ENCODE measurements at places on chromosomes 4 and X.

GRCh38 chrX:97026406-97026805 is 142.7 kb downstream of the RPA4 start:
- DNase-seq, result no peak

DNA sequence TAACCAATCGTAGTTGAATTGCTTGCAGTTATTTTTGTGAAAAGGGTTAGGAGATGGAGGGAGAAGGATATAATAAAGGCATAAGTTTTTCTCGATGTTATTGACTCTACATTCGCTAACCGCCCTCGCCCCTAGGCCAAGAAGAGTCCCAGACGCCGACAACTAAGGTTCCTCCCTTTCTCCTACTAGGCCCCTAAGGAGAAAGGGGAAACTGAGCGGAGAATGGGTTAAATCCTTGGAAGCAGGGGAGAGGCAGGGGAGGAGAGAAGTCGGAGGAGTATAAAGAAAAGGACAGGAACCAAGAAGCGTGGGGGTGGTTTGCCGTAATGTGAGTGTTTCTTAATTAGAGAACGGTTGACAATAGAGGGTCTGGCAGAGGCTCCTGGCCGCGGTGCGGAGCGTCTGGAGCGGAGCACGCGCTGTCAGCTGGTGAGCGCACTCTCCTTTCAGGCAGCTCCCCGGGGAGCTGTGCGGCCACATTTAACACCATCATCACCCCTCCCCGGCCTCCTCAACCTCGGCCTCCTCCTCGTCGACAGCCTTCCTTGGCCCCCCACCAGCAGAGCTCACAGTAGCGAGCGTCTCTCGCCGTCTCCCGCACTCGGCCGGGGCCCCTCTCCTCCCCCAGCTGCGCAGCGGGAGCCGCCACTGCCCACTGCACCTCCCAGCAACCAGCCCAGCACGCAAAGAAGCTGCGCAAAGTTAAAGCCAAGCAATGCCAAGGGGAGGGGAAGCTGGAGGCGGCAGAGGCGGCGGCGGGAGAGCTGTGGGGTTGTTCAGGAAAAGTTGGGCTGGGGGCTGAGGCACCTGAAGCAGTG is 5.9 kb downstream of the ATOH1 start:
- DNase-seq, result no peak

- no peak for DNase-seq
Observed at GRCh38 chrX:115531818-115532403, 29.1 kb upstream of the PLS3 start.

GRCh38 chr4:179040259-179040658 is 1598.0 kb upstream of the AGA start:
- DNase-seq, result no peak

DNA sequence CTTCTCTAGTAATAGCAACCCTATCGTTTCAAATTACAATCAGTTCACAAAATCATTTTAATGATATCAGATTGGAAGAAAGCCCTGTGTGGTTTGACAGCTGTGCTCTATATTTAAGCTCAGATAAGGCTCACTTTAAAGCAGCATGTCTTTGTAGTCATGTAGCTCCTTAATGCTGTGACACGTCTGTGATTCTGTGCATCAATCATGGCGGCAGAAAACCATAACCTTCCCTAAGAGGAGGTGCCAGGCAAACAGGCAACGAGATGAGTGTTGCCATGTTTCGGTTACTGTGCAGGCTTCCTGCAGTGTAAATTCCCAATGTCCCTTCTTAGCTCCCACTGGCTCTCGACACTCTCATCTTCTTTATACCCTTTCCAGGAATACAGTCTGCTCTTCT is 212.7 kb downstream of the GRID2 start:
- DNase-seq, result no peak

DNA sequence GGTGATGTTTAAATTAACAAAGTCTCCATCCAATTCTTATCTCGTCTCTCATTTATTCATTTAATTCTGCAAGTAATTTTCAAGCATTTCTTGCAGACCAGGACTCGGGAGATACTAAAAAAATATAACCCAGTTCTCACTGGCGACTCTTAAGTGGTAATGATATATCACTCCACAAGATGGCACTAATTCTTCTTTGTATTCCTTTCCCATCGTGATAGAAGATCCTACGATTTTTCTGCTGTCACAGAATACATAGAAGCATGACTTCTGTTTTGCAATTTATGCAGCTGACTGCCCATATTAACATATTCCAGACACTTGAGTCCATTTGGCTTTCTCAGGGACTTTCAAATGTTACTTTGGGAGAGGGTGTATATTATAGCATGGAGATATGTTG is 64.0 kb upstream of the FGF13 start:
- DNase-seq, result peak; percentile 47

GRCh38 chr4:53367721-53368120 is 1.9 kb upstream of the SCFD2 start:
- DNase-seq, result no peak

DNA sequence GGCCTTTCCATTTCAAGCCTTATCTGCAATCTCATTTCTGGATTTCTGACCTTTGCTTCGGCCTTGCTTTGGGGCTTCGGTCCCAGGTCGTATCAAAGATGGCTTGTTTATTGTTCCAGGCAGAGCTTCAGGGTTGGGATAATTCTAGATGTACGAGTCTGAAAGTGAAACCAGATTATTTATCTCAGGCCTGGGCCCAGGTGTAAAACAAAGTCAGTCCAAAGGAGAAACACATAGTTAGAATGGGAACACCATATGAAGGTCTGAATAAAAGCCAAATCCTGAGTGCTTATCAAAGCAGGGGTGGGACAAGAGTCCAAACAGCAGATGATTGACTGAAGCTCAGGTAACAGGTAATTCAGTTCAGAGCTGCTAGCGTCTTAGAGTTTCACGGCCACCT is 17.1 kb downstream of the PRIMPOL start:
- no peak for DNase-seq

DNA sequence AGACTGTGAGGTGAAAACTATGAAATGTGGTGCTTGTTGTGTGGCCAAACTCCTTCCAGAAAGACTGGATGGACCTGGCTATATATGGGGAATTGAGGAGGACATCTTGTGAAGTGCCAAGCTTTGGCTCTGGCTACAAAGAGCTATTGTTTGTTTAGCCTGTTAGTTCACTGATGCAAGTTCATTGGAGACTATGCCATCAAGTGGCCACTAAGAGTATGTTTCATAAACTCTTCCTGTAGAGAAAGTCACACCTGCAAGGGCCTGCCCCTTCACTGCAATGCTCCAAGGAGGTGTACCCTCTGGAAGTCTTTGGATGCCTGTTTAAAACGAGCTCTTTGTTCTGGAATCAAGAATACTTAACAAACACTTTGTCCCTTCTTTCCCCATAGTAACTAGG is 382.0 kb downstream of the GABRG1 start:
- peak; percentile 10 for DNase-seq

GRCh38 chrX:119539872-119540271 is 25.3 kb downstream of the STEEP1 start:
- DNase-seq, result no peak

DNA sequence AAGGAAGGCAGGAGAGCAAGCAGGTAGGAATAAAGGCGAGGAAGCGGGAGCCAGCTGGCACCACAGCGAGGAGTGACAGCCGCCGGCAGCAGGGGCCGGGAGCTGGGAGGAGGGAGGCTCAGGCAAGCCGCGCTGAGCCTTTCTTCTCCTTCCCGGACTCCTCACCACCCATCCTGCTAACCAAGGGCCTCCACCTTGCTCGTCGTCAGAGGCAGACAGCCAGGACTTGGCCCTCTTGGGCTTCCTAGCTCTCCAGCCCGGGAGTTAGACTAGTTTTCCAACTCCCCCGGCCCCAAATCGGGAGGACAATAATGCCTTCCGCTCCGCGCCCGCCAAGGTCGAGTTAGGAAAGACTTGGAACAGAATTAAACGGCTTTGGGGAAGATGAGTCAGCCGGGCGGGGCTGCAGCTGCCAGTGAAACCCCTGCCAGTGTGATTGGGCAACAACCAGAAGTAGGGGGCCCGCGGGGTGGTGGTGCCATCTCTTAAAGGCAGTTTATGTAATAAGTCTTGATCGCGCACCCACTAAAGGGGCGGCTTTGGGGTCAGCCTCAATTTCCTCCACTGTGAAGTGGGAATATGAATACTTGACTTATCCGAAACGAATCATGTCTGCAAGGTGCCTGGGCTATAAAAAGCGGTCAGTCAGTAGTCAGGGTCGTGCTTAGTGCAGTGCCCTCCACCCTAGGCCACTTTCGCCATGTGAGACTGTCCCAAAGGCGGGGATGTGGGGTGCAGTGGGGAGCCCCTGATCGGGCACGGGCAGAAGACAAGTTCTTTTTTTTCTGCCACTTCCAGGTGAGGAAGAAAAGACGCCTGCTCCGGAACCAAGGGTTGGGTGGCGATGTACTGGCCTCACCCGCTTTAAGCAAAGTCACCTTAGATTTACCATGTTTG is 6.7 kb upstream of the HSD17B10 start:
- no peak for DNase-seq

GRCh38 chrX:120271218-120271617 is 20.6 kb downstream of the ZBTB33 start:
- DNase-seq, result no peak

- DNase-seq, result no peak
Observed at GRCh38 chrX:142186103-142186502, 19.0 kb downstream of the MAGEC2 start.

DNA sequence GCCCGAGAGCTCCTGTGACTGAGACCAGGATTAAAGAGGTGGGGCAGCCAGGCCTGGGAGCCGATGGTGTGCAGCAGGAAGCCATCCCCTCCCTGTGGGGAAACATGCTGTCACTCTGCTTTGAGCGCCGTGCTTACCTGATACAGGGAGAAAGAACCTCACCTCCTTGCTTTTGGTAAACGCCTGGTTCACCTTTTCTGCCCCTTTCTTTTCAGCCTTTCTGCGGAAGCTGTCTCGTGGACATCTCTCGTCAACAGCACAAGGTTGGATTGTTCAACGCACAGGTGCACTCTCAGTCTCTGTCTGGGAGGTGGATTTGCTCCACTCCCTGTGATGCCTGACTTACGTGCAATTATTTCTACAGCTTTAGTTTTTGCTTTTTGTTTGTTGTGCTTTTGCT is 12.0 kb downstream of the ZFYVE28 start:
- no peak for DNase-seq

DNA sequence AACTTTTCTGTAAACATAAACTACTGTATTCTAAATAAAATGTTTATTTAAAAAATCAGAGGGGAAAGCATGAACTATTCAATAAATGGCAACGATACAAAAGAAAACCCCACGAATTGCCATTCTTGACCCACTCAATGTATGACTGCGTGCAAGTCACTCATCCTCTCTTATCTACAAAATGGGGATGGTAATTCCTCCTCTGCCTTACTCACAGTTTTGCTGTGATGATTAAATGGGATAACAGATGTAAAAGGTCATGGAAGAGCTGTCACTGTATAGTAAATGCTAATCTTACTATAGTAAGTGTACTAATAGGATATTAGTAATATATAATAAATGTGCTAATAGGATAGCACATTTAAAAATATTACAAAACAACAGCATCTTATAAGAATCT is 173.4 kb downstream of the SCFD2 start:
- no peak for DNase-seq

DNA sequence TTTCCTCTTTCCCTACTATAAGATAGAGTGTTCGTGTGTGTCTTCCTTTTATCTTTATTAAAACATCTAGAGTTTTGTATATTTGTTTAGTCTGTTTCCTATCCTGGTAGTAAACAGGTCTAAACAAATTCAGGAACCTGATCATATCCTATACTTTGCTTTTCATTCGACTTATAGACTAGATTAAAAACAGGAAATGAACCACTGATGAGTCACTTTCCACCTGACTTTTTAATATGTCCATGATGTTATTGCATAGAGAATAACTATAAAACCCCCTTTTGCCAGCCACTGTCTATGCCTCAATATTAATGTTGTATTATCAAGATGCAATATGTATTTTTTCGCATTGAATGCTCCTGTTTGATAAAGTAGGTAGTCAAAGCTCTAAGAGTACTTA is 1794.0 kb downstream of the STIM2 start:
- DNase-seq, result no peak

DNA sequence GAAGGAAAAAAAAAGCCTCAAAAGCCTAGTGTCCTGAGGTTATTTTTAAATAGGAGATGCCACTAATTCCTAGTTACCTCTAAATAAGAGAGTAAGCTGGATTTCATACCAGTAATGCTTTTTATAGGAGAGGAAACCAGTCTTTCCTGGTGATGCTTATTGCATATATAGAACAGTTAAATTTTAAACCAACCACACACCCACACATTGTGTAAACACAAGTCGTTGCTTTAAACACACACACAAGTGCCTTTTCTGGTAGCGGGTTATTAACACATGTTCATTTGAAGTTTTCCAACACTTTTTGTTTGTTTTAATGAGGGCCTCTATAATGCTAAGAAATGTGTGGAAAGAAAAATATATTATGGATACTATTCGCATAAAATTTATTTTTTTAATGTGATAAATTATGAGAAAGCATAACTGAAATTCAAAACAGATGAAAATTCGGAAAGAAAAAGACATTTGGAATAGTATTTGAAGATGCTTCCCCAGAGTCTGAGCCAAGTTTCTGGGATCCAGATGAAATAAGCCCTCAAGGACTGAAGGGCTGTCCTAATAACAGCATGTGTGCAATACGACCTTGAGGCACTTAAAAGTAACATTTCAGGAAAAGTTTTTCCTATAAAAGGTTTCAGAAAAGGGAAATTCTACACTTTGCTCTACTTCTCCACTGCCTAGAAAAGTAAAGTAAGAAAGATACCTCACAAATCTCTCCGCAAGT is 2.0 kb downstream of the ANTXR2 start:
- no peak for DNase-seq

GRCh38 chr4:33579951-33580350 is 2664.4 kb downstream of the ARAP2 start:
- no peak for DNase-seq

DNA sequence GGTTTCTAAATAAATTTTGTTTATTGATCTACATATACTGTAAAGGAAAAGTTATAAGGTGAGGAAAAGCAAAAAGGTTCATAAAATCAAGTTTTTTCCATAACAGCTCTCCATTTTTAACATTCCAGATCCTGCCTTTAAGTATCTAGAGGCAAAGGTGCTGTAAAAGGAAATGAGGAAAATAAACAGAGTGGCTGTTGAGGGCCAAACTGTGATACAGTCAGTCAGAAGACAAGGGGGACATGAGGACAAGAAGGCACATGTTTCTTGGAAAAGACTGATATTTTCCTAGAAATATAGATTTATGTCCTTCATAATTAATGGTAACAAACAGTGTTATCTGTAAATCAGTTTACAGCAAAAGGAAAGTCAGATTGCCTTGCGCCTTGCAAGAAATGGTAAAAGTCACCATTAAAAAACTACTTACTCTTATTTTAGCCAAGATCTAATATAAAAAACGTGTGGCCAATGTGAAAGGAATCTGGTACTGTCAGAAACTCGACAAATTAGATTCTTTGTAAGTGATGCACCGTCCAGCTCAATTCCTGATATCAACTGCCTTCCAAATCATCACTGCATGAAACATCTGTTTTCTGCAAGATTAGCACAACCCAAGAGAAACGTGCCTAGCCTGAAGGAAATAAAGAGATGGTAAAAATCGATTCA is 34.0 kb upstream of the VEGFD start:
- DNase-seq, result no peak

GRCh38 chrX:78931814-78932213 is 13.4 kb upstream of the P2RY10 start:
- DNase-seq, result no peak

Data from NCI-H526 (cell line).